Cortex of kidney (tissue), 1 donor: ENCODE measurements at places on chromosomes 3 and 15.

DNA sequence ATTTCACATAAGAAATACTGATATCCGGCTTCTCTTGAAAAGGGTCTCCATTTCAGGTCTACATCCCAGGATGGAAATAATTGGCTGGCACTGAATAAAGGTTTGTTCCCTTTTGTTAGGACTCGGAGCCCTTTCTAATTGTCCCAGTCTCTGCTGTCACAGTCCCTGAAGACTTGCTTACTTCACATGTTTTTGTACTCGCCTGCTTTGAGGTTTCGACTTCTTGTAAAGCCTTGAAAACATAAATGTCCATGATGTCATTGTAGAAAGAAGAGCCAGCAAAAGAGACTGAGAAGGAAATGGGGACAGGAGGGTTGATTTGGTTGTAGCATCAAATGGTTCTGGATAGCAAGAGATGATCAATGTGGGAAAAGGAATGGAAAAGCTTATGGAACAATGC is 963.4 kb upstream of the SEMA6D start:
- DNase-seq, result no peak

DNA sequence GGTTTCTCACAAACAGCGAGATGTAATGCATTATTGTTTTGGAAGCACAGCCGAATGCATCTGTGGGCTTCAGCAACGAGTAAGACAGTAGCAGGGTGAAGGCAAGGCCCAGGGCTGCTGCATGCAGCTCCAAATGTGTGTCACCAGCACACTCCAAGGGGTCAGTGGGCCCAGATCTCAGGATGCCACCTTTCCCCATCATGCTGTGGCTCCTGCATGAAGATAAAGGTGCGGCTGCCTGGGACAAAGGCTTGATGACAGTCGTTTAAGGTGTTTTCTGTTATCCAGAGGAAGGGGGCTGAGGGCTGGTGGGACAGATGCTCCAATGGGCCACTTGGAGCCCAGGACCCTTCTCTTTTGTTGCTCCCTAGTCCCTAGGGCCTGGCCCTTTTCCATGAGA is 13.2 kb downstream of the C3orf22 start:
- no peak for DNase-seq

- no peak for DNase-seq
These were observed 12.6 kb downstream of the ATXN7 start for GRCh38 chr3:63876260-63876659.

DNA sequence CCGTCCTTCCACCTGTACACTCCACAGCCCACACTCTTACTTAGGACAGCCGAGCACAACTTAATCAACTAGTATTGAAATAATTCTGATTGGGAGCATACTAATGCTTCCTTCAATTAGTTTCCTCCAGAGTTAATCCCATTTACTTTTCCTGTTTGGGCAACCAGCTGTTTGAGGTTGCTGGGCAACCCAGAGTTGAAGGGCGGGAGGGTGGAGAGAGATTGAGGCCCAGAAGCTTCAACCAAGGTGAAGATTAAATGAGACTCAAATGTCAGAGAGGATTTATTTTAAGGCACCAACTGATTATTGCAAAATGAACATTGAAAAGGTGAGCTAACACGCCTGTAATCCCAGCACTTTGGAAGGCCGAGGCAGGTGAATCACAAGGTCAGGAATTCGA is 428.5 kb upstream of the SEMA6D start:
- no peak for DNase-seq

GRCh38 chr15:83498801-83499200 is 51.7 kb downstream of the SH3GL3 start:
- DNase-seq, result no peak

DNA sequence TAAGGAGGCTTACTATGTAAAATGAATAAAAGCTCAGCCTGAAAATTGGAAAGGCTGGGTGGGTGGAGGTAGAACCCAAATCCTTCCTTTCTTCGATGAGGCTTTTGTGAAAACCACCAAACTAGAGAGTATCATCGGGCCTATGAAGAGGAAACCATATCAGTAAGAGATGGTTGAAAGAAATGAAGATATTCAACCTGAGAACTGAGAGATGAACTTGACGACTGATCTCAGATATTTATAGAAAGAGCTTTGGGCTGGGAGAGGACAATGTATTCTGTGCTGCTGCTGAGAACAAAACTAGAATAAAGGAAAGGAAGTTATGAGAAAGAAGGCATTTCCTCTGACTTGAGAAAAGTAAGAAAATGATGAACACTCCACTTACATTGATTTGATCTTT is 236.6 kb downstream of the KCNH8 start:
- DNase-seq, result no peak

GRCh38 chr3:31945738-31946052 is 35.4 kb downstream of the OSBPL10 start:
- DNase-seq, result no peak

- DNase-seq, result no peak
These were observed 27.3 kb upstream of the SEC62 start for GRCh38 chr3:169939320-169939719.

- no peak for DNase-seq
These were observed 94.3 kb upstream of the AADACL2 start for GRCh38 chr3:151639418-151639740.

DNA sequence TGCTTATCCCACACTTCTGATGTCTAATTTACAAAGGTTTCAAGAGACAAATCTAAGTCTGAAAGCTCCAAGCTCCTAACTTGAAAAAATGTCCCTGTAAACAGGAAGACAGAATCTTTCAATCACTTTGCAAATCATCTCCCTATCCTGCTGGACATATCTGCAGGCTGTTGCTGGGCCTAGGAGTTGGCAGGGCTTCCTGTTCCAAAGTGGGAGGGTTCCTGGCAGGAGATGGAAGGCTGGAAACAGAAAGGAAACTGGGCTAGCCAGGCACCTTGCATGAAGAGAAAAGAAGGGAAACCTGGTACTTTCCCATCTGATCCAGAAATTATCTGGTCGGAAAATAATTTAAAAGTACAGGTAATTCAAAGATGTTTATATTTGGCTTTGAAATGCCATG is 227.3 kb upstream of the IL12A start:
- DNase-seq, result no peak

DNA sequence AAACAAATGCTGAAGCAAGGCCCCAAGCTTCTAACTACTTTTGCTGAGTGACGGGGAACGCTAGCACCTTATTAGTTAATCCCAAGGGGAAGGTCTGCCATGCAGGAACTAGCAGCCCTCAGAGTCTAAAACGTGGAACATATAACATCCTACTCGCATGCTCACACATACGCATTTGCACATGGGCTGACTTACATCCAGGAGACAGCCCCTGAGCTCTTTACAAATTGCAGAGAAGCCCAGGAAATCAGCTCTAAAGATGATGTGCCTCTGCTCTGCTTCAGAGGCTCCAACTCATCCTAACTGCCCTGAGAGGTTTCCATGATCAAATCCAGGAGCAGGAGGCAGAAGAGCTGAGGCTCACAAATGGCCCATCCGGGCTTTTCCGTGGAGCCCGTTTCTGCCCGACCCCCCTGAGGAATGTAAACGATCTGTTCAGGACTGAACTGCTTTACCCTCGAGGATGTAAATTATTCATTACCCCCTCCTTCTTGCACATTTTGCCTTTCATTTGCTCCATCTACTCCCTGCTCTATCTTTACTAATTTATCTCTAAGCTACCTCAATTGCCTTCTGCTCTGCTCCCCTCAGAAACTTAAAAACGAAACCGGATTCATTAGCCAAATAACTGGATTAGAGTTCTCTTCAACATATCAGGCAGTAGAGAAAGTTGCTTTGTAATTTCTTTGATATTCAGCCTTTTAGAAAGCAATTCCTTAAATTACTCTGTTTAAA is 141.9 kb upstream of the CCDC54 start:
- no peak for DNase-seq
